ELF-1 (cell line): ENCODE measurements at places on chromosomes 6 and 20.

DNA sequence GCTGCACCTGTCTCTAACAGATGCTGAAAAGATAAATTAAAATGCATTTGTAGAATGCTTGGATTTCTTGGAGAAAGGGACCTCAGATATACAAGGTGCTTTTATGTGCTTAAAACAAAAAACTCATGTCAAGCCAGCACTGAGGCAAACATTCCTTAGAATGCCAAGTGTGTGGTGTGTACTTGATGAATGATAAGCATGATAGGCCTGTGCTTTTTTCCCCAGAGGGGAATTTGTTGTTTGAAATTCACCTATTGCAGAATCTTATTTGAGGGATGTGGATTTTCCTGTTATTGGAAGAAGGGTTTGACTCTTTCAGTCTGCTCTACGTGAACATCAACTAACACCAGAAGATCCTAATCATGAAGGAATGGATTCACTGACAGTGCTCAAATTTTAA lies 28.8 kb downstream of the TTI1 start:
- DNase-seq = no peak

GRCh38 chr20:9460518-9460917 lies 53.9 kb upstream of the LAMP5 start:
- no peak for DNase-seq

- no peak for DNase-seq
These were observed 147.2 kb downstream of the VEGFA start for GRCh38 chr6:43916924-43917877.

DNA sequence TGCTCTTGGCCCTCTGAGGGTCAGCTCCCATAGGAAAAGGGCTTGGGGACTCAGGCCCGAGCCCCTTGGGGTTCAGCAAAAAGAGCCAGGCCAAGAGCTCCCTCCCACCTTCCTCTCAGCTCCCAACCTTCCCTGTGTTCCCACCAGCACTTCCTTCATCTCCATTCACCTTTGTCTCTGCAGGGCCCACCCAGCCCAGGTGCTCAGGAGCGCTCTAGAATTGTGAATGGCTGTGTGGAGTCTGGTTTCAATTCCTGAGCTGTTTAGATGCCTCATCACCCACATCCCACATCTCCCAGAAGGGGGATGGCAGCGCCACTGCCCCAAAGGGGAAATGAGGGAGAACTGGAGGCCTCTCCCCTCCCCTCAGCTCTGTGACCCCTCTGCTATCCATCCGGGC lies 7.7 kb downstream of the GRM4 start:
- DNase-seq = no peak

GRCh38 chr20:45704969-45705637 lies at the start of gene WFDC10B:
WFDC10B (minus strand) TSS chr20:45705019; CDS start chr20:45685992, 19,027 bp downstream.
- DNase-seq = no peak

DNA sequence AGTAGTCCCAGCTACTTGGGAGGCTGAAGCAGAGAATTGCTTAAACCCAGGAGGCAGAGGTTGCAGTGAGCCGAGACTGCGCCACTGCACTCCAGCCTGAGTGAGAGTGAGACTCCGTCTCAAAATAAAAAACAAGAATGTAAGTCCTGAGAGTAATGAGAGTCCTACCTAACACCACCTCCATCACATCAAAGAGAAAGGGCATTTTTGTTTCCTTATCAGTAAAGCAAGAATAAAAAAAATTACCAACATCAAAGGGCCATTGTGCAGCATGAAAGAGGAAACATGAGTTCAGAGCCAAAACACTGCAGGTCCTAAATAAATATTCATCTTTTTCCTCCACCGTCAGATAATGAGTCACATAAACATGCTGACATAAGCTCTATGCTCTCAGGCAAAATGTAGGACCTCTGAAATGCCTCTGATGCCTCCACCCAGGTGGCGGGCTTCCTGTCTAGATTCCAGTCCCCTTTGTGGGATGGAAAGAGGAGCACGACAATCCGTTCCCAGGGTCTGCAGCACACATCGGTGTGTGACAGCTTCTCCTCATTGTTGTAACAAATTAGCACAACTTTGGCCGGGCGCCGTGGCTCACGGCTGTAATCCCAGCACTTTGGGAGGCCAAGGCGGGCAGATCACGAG lies 7.2 kb downstream of the ATP9A start:
- peak; percentile 75 for DNase-seq

DNA sequence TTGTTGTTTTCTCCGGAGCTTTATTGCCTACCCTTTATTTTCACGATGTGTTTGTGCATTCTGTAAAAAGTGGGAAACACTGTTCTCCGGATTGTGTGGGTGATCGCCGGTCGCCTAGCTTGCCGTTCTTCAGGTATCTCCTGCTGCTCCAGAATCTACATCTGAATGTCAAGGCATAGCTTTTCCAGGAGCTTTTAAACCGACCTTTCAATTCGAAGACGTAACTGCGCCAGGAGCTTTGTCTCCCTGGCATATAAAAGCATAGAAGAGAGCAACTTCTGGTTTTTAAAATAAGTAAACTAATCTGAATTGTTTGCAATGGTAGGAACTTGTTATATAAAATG lies 96.0 kb downstream of the HFE start:
- peak; percentile 85 for DNase-seq

- no peak for DNase-seq
These were observed 20.7 kb downstream of the CRYBG1 start for GRCh38 chr6:106381223-106381622.

- DNase-seq = peak; percentile 12
These were observed 142.3 kb upstream of the SLC22A16 start for GRCh38 chr6:110618591-110619267.

GRCh38 chr6:87904011-87904410 lies 143.6 kb upstream of the SPACA1 start:
- peak; percentile 30 for DNase-seq

DNA sequence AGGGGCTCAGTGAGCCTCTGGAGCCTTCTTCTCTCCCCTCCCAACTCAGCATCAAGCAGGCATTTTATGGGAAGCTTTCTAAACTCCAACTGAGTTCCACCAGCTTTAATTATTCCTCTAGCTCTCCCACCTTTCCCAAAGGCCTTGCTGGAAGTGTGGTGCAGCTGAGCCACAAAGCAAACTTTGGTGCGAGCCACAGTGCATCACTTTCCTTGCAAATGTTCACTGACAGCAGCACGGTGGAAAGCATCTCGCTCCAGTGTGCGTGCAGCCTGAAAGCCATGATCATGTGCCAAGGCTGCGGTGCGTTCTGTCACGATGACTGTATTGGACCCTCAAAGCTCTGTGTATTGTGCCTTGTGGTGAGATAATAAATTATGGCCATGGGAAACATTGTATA lies 78.8 kb downstream of the ASXL1 start:
- DNase-seq = no peak

DNA sequence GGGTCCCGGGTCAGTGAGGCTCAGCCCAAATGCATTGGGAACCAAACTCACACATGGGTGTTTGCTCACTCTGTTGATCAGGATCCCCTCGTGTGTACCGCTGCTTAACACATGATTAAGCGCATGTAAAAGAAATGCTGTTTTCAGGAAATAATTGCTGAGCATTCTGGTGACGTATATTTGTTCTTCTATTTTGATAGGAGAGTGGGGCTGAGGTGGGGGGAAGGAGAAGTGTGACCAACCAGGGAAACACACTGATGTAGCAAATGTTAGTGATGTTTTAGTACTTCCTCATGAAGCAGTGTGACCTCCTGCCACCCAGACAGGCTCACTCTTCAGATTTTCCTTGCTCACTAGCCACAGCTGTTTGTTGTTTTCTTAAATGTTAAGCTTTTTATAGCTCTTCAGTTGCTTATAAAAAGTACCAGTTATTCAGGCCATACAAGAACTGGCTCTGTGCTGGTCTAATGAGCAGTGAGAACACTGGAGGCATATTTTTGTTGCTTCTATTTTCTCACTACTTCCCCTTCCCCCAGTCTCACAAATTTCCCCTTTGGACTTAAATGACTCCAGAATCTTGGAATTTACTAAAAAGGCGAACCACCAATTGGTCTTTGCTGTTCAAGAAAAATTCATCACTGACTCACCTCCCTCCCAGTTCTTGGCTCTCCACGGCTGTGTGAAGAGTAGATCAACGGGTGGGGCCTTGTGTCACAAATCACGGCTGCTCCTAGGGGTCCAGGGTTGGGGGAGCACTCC lies 79.2 kb upstream of the BACH2 start:
- no peak for DNase-seq

DNA sequence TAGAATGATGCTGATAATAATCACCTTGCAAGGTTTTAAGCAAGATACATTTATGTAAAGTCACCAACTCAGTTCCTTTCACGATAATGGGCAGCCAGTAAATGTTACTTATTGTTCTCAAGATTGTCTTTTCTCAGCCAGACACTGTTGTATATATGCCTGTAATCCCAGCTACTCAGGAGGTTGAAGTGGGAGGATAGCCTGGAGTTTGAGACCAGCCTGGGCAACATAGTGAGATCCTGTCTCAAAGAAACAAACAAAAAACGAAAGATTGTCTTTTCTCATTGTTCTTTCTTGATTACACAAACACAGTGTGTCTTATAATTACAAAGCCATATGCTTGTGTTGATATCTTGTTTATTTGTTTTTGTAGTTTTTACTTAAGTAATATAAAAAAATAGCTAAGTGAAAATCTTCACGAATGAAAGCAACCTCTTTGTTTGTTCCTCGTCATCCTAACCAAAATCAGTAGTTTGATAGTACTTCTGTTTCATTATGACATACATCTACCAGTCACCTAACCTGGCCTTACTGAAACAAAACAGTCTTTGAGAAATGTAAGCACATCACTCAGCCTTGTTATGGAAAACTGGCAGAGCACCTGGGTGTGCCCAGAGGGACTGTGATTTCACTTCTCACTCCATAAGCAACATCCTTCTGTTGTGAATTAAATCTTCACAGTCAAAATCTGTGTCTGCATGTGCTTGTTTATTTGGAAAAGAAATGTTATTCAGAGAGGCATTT lies 436.2 kb upstream of the SOX4 start:
- no peak for DNase-seq

DNA sequence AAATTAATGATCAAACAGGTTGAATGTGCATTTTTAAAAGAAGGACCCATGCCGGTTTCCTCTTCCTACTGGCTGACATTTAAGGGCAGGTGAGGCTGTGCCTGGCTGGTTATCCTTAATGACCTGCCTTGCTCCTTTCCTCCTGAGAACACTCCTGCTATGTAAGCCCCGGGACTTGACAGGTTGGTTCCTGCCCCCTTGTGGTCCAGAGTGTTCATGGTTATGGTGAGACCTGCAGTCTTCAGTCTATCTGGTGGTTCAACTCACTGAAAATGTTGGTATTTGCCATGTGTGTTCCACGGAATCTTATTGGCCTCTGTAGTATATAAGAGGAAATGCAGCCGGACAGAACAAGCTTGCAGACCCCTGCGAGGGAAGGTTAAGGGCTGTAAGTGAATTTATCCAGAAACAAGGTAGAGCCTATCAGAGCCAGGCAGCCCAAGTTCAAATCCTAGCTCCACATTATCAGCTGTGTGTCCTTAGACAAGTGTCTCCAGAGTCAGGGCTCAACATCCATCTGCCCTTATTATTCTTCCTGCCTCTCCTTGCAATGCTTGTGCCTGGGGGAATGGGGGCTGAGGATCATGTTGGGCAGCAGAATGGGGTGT lies 5.2 kb upstream of the BPIFA3 start:
- peak; percentile 58 for DNase-seq

- no peak for DNase-seq
These were observed 152.7 kb downstream of the VEGFA start for GRCh38 chr6:43922426-43923375.

DNA sequence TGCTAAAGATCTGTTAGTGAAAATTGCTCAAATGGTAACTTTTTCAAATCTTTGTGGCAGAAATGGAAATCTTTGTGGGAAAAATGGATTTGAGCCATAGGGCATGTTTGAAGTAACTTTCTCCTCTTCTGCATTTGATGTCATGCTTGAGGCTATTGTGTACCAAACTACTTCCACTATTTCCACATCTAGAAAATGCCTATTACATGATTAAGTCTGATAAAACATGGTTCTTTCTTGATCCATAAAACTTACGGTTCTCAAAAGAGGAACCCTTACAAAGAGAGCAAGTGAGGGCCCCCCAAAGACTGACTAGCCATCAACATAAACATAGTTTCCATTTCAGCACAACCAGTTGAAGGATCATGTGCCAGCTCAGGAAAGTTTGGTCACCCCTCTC lies 150.6 kb downstream of the NFATC2 start:
- DNase-seq = no peak

DNA sequence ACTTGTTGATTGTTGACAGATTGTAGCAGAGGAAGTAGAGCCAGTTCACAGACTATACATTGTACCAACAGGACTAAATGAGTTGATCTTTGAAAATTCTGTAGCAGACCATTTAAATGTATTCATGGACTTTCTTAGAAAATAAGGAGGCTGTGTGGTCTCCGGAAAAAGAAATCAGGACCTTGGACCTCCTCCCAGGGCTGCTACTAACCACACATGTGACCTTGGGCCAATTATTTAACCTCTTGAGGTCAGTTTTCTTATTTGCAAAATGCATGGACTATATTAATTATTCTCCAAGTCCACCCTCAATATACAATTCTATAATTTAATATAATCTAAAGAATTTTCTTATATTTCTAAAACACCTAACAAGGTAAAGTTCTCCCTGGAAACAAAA lies 492.0 kb upstream of the JAG1 start:
- DNase-seq = no peak

DNA sequence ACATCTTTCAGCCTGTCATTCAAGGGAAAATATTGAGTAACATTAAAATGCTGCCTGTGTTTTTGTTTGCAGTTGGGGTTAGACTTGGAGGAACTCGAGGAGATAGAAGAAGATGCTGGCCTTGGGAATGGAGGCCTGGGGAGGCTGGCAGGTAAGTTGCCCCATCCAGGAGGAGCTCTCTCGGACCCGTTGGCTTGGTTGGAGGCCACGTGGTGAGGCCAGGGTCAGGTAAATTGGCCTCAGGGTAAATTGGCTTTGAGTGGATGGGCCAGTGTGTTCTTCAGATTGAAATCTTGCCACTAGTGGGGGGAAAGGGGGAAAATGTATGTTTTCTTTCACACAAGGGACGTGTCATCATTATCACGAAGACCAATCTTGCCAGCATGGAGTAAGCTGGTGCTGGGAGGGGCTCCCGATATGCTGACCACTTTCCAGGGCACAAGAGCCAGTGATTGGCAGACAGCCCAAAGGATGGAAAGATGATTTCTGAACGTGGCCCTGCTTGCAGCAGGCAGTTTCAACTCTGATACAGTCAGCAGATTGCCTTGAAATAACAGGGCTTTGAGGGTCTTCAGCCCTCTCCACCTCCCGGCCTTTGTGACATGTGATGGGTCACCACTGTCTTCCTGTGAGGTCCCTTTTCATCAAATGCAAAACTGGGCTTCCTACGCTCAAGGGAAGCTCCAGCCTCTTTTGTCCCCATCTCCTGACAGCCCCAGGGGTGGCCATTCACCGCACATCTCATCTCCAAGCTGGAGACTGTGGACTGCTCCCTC lies 21.4 kb downstream of the PYGB start:
- DNase-seq = no peak

- DNase-seq = no peak
These were observed 82.7 kb downstream of the PTPRK start for GRCh38 chr6:128437685-128438084.
